ENCODE measurements at places on chromosomes 4 and X. TPM values are rescaled to one million over a fixed set of nuclear protein-coding genes. Genes with fewer than 3 reads are reported as not detected.

- peak; percentile 53 for DNase-seq
Measured at GRCh38 chr4:70687392-70687791, 940 bp upstream of the UTP3 start.

DNA sequence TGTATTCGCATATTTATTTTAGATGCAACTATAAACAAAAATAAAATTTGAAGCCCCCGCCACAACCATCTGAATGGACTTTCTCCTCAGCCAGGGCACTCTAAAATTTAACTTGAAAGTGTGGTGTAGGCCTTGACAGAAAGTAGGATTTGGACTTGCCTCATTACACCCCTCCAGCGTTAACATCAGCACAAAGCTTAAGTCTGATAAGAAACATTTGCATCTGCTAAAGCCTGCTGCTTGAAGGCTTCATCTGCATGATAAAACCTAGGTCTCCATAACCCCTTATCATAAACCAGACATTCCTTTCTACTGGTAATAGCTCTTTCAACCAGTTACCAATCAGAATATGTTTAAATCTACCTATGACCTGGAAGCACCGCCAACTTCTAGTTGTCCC lies 1046.5 kb downstream of the FAT4 start:
- no peak for DNase-seq

GRCh38 chrX:71953391-71953790 lies 42.7 kb downstream of the NHSL2 start:
- DNase-seq, result no peak

DNA sequence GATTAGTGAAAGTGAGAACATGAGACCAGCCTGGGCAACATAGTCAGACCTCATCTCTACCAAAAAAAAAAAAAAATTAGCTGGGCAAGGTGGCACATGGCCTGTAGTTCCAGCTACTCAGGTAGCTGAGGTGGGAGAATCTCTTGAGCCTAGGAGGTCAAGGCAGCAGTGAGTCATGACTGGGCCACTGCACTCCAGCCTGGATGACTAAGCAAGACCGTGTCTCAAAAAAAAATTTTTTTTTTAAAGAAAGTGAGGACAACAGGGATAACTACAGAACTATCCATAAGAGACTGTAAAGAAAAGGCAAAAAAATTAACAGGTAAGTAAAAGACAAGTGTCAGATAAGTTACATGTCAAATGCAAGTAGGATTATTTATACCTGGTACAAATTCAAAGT lies 13.5 kb upstream of the SPP1 start:
- peak; percentile 31 for DNase-seq

- DNase-seq, result no peak
Measured at GRCh38 chr4:173777921-173778320, 247.9 kb upstream of the HAND2 start.

DNA sequence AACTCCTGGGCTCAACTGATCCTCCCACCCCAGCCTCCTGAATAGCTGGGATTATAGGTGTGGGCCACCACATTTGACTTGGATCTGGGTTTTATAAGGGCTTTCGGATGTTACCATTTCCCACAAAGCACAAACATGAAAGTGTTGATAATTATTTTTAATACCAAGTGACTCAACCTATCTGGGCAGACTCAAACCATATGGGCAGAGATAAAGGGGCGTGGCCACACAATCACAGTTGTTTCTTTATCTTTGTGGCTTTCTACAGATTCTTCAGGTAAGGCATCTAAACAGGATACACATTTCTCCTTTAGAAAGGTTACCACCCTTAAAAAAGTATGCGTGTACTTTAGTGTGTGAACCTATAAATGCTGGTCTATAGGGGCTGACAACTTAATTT lies 122.5 kb downstream of the ZNF827 start:
- no peak for DNase-seq

DNA sequence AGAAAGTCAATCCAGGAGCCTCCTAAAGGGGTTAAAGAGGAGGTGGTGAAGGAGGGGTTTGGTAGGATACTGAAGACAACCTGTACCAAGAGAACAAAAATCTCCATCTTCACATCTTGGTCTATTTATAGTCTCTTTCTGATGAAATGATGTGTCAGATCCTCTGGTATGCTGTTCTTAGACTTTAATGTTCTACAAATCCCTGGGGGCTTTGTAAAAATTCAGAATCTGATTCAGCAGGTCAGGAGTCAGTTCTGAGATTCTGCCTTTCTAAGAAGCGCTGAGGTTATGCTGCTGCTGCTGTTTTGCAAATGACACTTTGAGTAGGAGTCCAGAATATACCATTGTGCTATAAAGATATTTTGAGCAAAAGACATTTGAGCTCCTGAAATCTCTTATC lies 172.9 kb upstream of the GLRA2 start:
- no peak for DNase-seq

GRCh38 chrX:45879512-45879911 lies 665.7 kb downstream of the ZNF674 start:
- DNase-seq, result no peak

GRCh38 chr4:130043732-130044160 lies 947.8 kb downstream of the C4orf33 start:
- DNase-seq, result no peak

Gene PDZD4
- total RNA-seq, result not detected

Gene ADH1C
- total RNA-seq, result not detected

Gene GRPR
- 0.45 TPM for total RNA-seq

Gene EGF
- not detected for total RNA-seq

Gene ADGRG2
- total RNA-seq, result not detected

Gene AFM
- not detected for total RNA-seq

Gene ATP1B4
- total RNA-seq, result not detected

Measured in Karpas-422 (cell line).